ENCODE measurements at places on chromosomes 7 and 10. TPM values are rescaled to one million over a fixed set of nuclear protein-coding genes. Genes with fewer than 3 reads are reported as not detected.

- H3K4me3 ChIP-seq, result no peak overlapping the region
- no peaks in the 10 kb centered on the region for H3K27me3 ChIP-seq
- DNase-seq, result no peak
- no peaks in the 10 kb centered on the region for H3K36me3 ChIP-seq
Measured at GRCh38 chr7:34048445-34048844, 143.1 kb downstream of the BMPER start.

GRCh38 chr7:47143339-47143738 lies 438.6 kb downstream of the TNS3 start:
- no peaks in the 10 kb centered on the region for H3K36me3 ChIP-seq
- no peaks in the 10 kb centered on the region for H3K27me3 ChIP-seq
- no peak overlapping the region for H3K4me3 ChIP-seq
- no peak overlapping the region for H3K27ac ChIP-seq
- H3K4me1 ChIP-seq, result no peaks in the 10 kb centered on the region

DNA sequence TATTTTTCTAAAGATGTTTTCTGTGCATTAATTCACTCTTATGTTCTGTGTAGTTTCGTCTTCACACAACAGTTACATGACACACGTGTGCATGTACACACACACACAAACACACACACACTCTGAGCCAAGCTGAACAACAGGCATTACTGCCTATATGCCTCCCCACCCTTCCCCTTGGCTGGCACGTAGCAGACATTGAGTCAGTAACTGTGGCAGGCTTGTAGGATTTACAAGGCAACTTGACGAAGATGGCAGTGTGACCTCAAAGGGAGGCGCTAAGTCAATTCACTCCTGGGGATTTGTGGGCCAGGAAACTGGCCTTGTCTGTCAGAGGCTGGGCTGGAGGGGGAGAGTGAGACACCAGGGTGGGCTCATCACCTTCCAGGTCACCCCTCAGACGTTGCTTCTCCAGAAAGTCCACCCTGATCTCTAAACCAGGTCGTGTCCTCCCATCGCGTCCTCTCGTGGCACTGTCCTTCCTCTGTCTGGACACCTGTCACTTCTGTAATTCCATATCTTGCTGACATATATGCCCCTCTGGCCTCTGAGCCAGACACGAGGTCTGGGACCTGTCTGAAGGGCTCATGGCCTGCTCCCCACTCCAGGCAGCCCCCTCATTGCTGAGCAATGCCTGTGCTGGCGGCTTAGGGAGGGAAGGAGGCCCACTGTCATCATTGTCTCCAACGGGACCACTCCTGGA lies 41.1 kb upstream of the INPP5A start:
- H3K27me3 ChIP-seq, result no peaks in the 10 kb centered on the region
- H3K36me3 ChIP-seq, result no peaks in the 10 kb centered on the region
- no peaks in the 10 kb centered on the region for H3K4me1 ChIP-seq
- no peak for DNase-seq

DNA sequence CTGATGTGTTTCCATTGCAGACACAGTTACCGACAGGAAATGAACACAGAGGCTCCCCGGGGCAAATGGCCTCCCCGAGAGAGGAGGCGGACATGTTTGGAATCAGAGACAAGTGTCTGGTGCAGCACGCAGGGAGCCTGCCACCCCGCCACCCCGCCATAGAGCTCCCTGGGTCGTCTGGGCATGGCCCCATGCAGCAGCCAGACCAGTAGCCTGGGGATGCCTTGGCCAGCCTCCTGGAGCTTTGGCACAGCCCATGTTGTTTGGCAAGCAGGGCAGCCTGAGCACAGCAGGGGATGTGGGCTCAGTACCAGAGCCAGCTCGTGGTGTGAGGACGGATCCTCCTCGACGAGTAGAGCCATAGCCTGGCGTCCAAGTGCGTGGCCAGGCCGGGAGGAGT lies 80.8 kb downstream of the NKX6-2 start:
- no peak overlapping the region for H3K4me3 ChIP-seq
- H3K36me3 ChIP-seq, result no peaks in the 10 kb centered on the region
- H3K4me1 ChIP-seq, result no peaks in the 10 kb centered on the region
- DNase-seq, result no peak
- no peak overlapping the region for H3K27ac ChIP-seq

- H3K27ac ChIP-seq, result no peak overlapping the region
- DNase-seq, result no peak
Measured at GRCh38 chr7:64884913-64885370, 18.1 kb upstream of the ZNF273 start.

DNA sequence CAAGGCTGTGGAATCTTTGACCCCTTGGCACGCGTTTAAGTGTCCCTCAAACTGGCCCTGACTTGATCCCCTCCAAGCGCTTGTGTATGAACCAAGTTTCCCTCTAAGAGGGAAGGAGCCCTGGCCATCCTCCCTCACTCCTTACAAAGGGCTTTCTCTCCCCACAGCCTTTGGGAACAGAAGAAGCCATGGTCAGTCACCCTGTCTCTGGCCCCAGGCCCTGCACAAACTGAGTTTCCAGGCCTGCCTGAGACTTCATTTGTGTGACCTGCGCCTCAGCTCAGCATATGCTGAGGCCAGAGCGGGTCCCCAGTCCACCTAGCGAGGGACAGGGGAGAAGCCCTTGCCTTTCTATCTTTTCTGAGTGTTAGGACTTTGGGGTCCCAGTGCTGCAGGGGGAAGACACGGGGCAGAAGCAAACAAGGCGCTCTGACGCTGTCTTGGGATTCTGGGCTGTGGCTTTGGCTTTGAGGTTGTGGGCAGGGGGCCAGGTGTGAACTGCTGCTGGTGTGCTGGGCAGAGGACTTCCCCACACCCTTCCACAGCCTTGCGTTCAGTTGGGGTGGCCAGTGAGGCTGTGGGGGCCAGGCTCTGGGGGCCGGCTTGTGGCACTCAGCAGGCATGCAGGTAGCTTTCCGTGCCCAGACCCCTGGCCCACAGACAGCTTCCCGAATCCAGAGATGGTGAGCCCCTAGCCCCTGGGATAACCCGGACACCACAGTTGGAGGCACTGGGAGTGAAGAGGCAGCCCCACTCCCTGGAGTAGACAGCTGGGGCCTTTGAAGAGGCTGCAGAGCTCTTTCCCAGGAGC lies 1.5 kb downstream of the RET start:
- H3K27ac ChIP-seq, result no peak overlapping the region
- H3K4me1 ChIP-seq, result no peaks in the 10 kb centered on the region
- no peaks in the 10 kb centered on the region for H3K36me3 ChIP-seq
- H3K27me3 ChIP-seq, result peaks cover 37% of the 10 kb centered on the region
- no peak for DNase-seq

DNA sequence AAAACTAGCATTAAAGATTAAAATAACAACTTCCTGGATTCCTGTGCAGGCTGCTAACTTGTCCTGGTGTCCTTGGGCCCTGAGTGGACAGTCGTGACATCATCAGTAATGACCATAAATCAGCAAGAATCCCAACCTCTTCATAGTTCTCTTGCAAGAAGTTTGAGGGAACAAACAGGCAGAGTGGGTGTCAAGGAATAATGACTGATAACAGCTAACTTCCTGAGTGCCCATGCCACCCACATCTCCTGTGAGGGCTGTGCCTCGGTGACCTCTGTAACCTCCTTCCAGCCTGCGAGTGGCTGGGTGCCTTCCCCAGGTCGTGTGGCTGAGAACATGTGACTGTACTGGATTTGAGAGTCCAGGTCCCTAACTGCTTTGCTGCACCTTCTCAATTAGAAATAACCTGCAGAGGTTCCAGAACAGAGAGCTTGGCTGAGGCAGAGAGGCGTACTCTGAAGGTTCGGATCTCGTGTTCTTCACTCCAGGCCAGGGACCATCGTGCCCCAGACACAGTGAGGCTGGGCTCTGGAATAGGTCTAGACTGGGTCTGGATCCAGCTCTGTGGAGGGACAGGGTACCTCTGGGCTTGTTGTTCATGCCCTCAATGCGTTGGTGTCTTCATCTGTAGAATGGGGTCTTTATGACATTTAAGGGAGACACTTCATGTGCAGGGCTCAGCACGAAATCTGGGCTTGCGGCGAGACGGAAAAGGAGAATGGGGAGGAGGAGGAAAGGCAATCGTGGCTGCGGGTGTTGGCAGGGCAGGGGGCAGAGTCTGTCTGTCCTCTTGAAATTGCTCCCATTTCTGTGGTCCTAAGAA lies 313.1 kb upstream of the ZNF32 start:
- peak; percentile 22 for DNase-seq
- H3K4me3 ChIP-seq, result no peak overlapping the region
- H3K36me3 ChIP-seq, result no peaks in the 10 kb centered on the region
- no peaks in the 10 kb centered on the region for H3K27me3 ChIP-seq

GRCh38 chr7:65373608-65374351 lies at the start of gene ZNF92:
TSS of gene ZNF92 (plus strand) at chr7:65373855. CDS start at chr7:65373998, 143 bp downstream.
- H3K4me3 ChIP-seq, result peak within 1 kb of the TSS; percentile 92
- DNase-seq, result peak; percentile 93
- H3K36me3 ChIP-seq, result no peaks in the 10 kb centered on the region
- H3K27me3 ChIP-seq, result no peaks in the 10 kb centered on the region
- no peaks in the 10 kb centered on the region for H3K4me1 ChIP-seq

DNA sequence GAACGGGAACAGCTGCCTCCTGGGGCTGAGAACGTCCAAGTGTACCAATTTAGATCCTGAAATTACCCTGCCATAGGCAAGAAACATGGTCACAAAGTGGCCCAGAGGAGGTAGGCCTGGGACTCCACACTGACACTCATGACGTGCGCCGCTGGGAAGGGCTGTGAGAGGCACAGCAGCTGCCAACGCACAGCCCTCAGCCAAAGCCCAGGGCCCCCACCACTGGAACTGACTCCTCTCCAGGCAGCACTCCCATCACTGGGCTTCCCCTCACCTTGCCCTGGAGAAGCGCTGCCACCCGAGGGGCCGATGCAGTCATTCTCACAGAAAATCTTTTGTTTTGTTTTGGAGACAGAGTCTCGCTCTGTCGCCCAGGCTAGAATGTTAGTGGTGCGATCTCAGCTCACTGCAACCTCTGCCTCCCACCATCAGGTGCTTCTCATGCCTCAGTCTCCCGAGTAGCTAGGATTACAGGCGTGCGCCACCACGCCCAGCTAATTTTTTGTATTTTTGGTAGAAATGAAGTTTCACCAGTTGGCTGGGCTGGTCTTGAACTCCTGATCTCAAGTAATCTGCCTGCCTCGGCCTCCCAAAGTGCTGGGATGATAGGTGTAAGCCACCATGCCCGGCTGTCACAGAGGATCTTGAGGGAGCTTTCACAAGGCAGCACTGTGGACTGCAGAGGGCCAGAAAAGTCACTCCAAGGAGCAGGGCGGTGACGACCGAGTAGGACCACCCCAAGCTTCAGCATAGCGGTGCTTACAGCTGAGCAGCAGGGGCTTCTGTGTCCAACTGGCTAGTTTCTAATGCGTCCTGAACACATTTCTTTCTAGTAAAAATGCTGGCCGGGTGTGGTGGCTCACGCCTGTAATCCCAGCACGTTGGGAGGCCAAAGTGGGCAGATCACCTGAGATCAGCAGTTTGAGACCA lies 13.5 kb downstream of the GUSB start:
- no peaks in the 10 kb centered on the region for H3K4me1 ChIP-seq
- H3K36me3 ChIP-seq, result peaks cover 84% of the 10 kb centered on the region
- no peaks in the 10 kb centered on the region for H3K27me3 ChIP-seq
- no peak overlapping the region for H3K4me3 ChIP-seq

GRCh38 chr7:107169120-107170050 lies 582 bp downstream of the HBP1 start:
- H3K27me3 ChIP-seq, result no peaks in the 10 kb centered on the region
- H3K27ac ChIP-seq, result peak overlapping the region; percentile 95
- H3K4me1 ChIP-seq, result peaks cover 7% of the 10 kb centered on the region
- peak overlapping the region; percentile 85 for H3K4me3 ChIP-seq
- peak; percentile 90 for DNase-seq
- no peaks in the 10 kb centered on the region for H3K36me3 ChIP-seq

DNA sequence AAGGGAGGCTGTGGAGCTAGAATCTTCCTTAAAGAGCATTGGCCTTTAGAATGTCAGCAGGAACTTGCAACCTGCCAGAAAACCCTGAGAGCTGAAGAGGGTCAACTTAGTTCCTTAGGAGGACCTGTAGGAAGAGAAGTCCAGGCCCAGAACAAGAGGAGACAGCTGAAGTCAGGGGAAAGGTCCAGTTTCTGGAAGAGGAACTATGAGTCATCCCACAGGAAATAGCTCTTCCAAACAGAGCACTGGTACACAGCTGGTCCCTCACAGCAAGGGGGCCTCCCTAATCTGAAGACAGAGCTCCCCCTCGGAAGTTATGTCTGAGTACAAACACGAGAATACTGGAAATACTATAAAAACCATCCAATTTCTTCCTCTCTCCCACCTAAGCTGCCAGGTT lies 98.9 kb downstream of the HERPUD2 start:
- no peak overlapping the region for H3K4me3 ChIP-seq
- H3K27ac ChIP-seq, result no peak overlapping the region
- no peaks in the 10 kb centered on the region for H3K36me3 ChIP-seq
- H3K27me3 ChIP-seq, result no peaks in the 10 kb centered on the region
- no peaks in the 10 kb centered on the region for H3K4me1 ChIP-seq
- DNase-seq, result no peak

DNA sequence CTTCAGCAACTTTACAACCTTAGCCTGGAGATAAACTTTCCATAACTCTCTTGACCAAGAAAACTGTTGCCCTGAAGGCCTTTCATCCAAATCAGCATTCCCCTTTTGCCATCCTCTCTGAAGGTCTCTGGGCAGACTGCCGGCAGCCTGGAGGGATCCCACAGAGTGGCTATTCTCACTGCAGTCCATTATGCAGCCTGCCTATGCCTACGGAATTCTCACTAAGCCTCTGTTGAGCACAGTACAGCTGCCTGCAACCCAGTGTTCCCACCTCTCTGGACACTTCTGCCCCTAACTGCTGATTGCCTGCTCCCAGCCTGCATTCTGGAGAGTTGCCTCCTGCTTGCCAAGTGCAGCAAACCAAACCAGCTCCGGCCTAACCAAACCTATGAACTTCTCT lies 548.9 kb upstream of the STEAP1 start:
- H3K27ac ChIP-seq, result 0 out of 2 replicates have a peak overlapping the region, but pooled peaks have one; percentile 36
- no peak for DNase-seq
- H3K4me3 ChIP-seq, result no peak overlapping the region
- no peaks in the 10 kb centered on the region for H3K27me3 ChIP-seq

DNA sequence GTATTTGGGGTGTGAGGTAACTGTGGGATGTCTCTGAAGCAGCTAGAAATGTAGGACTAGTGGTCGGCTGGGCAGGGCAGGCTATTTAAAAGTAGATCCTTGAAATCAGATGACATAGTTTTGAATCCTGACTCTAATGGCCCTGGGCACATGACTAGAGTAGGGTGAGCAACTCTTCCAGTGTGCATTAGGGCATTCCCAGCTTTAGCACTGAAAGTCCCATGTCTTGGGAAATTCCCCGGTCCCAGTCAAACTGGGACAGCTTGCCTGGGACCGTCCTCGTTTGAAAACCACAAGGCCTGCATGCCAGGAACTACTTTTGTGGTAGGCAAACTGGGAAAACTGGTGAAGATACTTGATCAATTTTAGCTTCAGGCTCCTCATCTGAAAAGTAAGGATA lies 255.3 kb downstream of the PTEN start:
- H3K36me3 ChIP-seq, result no peaks in the 10 kb centered on the region
- H3K4me1 ChIP-seq, result no peaks in the 10 kb centered on the region
- no peaks in the 10 kb centered on the region for H3K27me3 ChIP-seq
- DNase-seq, result no peak

The SP8 gene
- total RNA-seq, result 10.6 TPM

The CFAP46 gene
- 4.8 TPM for total RNA-seq

The PALD1 gene
- 31.8 TPM for total RNA-seq

The PON3 gene
- total RNA-seq, result not detected

The CACNA2D1 gene
- 27.3 TPM for total RNA-seq

The PARD3 gene
- total RNA-seq, result 49.1 TPM

The CCDC126 gene
- 4.2 TPM for total RNA-seq

Data from H1 (cell line).